Calu3 (cell line): ENCODE measurements at places on chromosomes 5 and 9. TPM values are rescaled to one million over a fixed set of nuclear protein-coding genes. Genes with fewer than 3 reads are reported as not detected.

Gene NRG2
- 1.4 and 3.1 TPM in 2 replicates for total RNA-seq

- no peak overlapping the region for H3K4me3 ChIP-seq
- DNase-seq = no peak
- H3K4me1 ChIP-seq = no peaks in the 10 kb centered on the region
- no peak overlapping the region for H3K27ac ChIP-seq
- no peaks in the 10 kb centered on the region for H3K36me3 ChIP-seq
Measured at GRCh38 chr5:107772418-107773310, 101.9 kb upstream of the EFNA5 start.

Gene ZFP2
- total RNA-seq = 0.33 and 0.34 TPM in 2 replicates

DNA sequence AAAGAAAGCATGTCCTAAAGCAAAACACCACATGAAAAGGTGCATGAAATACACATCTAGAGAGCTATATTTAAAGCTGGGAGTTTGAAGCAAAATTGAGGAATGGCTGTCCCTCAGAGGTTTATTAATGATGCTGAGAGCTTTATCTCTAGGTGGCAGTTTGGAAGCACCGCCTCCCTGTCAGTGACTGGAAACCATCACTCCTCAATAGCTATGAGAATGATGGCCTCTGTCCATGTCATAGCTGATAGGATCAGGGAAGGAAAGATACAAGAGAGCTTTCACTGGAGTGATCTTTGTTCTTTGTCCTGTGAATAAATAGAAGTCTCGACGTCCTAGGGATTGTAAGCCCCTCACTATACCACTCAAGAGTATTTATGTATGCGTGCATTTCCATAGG is 110.5 kb downstream of the NUDT12 start:
- H3K27me3 ChIP-seq = no peaks in the 10 kb centered on the region
- no peaks in the 10 kb centered on the region for H3K36me3 ChIP-seq
- H3K4me3 ChIP-seq = no peak overlapping the region
- no peaks in the 10 kb centered on the region for H3K4me1 ChIP-seq
- H3K27ac ChIP-seq = no peak overlapping the region
- DNase-seq = no peak

DNA sequence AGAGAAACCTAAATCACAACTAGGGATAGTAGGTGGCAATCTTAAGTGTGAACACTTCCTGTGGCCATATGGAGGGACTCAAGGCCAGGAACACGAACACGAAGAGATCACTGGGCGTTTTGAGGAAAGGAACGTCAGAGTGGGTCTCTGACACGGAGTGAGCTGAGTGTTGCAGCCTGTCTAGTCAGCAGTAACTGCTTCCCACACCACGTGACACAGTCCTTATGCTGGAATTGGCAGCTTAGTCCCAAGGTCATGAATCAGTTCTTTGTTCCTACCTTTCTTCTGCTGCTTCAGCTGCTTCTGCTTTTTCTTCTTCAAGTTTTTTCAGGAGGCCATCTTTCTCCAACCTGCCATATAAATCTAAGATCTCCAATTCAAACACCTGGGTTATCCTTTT is 18.2 kb downstream of the SPACA9 start:
- H3K4me3 ChIP-seq = no peak overlapping the region
- no peak for DNase-seq
- peaks cover 5% of the 10 kb centered on the region for H3K4me1 ChIP-seq
- H3K36me3 ChIP-seq = peaks cover 23% of the 10 kb centered on the region
- no peak overlapping the region for H3K27ac ChIP-seq

Gene IFNA8
- not detected in 2 replicates for total RNA-seq

Gene NOXA1
- 12.0 and 12.3 TPM in 2 replicates for total RNA-seq

DNA sequence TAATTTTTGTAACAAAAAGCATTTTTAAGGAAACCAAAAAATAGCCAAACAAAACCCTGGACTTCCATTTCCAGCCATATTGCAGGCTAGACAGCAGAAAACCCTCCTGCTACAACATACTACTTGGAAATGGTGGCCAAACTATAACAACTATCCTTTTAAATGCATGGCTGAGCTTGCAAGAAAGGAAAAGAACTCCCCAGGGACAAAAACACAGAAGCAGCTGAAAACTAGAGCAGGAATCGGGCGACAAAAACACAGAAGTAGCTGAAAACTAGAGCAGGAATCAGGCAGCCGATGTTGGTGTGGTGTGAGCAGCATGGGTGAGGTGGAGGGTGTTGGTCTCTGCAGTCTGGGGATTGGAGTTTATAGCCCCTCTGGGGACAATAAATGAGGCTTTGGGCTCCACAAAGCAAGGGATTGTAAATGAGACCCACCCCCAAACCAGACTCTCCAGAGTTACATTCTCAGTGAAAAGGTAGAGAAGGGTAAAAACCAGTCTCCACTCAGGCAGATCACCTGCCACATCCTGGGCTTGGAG is 95.2 kb downstream of the C9orf50 start:
- H3K4me3 ChIP-seq = no peak overlapping the region
- DNase-seq = no peak
- no peak overlapping the region for H3K27ac ChIP-seq

DNA sequence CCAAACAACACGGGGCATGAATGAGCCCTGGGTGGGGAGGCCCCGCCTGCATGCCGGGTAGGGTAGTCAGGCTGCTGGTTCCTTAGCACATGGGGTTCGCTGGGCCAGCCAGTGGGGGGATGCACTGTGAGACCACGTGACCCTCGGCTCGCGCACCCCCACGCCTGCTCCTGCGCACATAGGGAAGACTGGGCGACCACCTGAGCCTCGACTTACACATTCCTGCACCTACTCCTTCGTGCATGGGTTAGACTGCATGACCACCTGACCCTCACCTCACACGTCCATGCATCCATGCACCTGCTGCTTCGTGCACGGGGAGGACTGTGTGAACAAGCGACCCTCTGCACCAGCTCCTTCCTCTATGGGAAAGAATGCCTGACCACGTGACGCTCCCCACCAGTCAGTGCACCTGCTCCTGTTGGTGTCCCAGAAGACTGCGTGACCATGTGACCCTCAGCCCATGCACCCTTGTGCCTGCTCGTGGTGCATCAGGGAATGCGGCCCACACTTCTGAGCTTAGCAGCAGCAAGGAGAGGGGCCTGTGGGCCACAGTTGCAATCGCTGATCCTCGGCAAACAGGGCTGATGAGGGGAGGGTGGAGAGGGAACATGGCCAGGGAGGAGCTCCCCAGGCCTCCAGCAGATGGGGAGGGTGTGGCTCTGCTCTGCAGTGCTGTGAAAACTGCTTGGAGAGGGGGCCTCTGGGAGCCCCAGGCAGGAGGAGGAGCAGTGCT is 18.1 kb downstream of the LPCAT1 start:
- H3K27me3 ChIP-seq = no peaks in the 10 kb centered on the region
- DNase-seq = no peak
- no peak overlapping the region for H3K27ac ChIP-seq
- H3K36me3 ChIP-seq = peaks cover 5% of the 10 kb centered on the region

GRCh38 chr9:85536514-85536913 is 205.2 kb downstream of the AGTPBP1 start:
- no peak for DNase-seq
- H3K27ac ChIP-seq = no peak overlapping the region
- no peaks in the 10 kb centered on the region for H3K27me3 ChIP-seq

Gene ANKRD34B
- 0.29 and 0.40 TPM in 2 replicates for total RNA-seq

DNA sequence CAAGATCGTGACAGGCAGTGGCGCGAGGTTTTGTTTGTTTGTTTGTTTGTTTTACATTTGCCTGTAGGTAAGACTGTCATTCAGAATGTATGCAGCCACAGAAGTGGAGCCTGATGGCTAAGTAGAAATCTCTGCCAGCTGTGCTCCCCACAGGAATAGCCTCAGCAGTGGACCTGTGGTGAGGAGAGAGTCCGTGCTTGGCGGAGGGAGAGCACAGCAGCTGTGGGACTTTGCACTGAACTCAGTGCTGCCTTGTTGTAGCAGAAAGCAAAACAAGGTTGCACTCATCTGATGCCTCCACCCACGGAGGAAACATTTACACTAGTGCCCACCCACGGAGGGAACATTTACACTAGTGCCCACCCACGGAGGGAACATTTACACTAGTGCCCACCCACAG is 4.4 kb upstream of the ZNF782 start:
- H3K4me1 ChIP-seq = no peaks in the 10 kb centered on the region
- H3K27me3 ChIP-seq = no peaks in the 10 kb centered on the region
- H3K27ac ChIP-seq = no peak overlapping the region
- H3K36me3 ChIP-seq = peaks cover 9% of the 10 kb centered on the region
- DNase-seq = no peak

GRCh38 chr5:168469816-168470215 is 16.5 kb upstream of the RARS1 start:
- DNase-seq = no peak
- H3K4me3 ChIP-seq = no peak overlapping the region
- peaks cover 86% of the 10 kb centered on the region for H3K36me3 ChIP-seq
- no peak overlapping the region for H3K27ac ChIP-seq

DNA sequence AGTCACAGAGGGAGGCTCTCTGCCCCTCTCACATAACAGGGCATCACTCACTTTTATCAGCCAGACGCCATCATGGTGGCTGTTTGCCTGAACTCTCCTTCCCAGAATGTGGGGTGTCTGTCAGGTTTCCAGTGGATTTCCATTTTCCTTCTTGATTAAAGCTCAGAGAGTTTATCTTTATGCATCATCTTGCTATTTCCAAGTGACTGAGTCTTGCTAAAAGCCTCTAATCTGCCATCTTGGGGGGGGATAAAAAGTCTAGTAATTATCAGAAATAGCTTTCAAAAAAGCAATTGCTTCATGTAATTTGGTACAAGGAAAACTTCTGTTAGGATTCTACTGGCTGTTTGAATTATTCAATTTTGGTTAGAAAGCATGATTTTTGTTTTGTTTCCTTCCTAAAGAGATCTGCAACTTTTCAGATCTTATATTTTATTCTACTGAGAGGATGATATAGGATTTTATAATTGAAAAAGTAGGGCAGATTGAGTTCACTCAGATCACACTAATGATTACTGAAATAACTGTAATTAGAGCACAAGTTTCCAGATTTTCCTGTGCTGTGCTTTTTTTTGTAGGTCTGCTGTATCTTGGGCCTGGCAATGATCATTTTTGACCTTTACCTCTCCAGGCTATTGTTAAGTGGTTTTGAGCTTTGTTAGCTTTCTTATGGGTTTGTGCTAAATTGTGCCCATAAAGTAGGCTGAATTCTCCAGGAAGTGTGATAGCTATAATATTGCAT is 661.5 kb downstream of the TLE4 start:
- no peak for DNase-seq
- H3K4me3 ChIP-seq = no peak overlapping the region
- H3K27me3 ChIP-seq = no peaks in the 10 kb centered on the region
- H3K27ac ChIP-seq = no peak overlapping the region
- H3K4me1 ChIP-seq = no peaks in the 10 kb centered on the region
- no peaks in the 10 kb centered on the region for H3K36me3 ChIP-seq
